ENCODE measurements at places on chromosomes 4 and X. TPM values are rescaled to one million over a fixed set of nuclear protein-coding genes. Genes with fewer than 3 reads are reported as not detected.

UGT2B15 gene
- not detected for total RNA-seq

LRPAP1 gene
- total RNA-seq, result 87.5 TPM

BEX2 gene
- 0.29 TPM for total RNA-seq

TXLNG gene
- 19.3 TPM for total RNA-seq

ETDB gene
- total RNA-seq, result not detected

ABCG2 gene
- total RNA-seq, result 7.0 TPM

TCEAL7 gene
- total RNA-seq, result 5.0 TPM
